ENCODE measurements at places on chromosomes 5 and 9. TPM values are rescaled to one million over a fixed set of nuclear protein-coding genes. Genes with fewer than 3 reads are reported as not detected.

DNA sequence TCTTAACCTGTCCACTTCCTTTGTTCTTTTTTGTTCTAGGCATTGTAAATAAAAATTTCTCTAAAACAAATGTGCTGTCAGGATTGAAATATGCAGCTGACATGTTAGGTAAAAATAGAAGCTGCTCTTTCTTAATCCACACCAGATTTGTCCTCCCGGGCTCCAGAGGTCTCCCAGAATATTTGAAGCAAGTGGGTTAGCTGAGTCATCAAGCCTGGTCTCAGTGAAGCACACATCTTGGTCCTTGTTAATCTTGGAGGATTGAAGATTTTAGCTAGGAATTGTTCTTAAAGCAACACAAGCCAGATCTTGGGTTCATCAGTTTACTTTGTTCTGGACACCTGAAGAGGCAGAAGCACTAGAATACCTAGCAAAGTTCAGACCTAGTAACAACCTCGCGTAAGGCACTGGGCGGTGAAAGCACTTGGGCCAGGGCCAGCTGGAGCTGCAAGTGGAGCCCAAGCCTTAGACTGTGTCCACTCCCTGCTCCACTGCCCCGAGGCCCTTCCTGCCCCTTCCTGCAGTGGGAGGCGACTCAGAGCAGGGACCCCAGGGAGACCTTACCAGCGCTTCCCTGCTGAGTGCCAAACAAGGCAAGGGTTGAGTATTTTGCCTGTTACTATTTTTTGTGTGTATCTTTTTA lies 36.5 kb downstream of the HABP4 start:
- no peaks in the 10 kb centered on the region for H3K27me3 ChIP-seq
- no peak overlapping the region for H3K27ac ChIP-seq
- H3K4me3 ChIP-seq: no peak overlapping the region
- peaks cover 13% of the 10 kb centered on the region for H3K4me1 ChIP-seq
- DNase-seq: no peak

DNA sequence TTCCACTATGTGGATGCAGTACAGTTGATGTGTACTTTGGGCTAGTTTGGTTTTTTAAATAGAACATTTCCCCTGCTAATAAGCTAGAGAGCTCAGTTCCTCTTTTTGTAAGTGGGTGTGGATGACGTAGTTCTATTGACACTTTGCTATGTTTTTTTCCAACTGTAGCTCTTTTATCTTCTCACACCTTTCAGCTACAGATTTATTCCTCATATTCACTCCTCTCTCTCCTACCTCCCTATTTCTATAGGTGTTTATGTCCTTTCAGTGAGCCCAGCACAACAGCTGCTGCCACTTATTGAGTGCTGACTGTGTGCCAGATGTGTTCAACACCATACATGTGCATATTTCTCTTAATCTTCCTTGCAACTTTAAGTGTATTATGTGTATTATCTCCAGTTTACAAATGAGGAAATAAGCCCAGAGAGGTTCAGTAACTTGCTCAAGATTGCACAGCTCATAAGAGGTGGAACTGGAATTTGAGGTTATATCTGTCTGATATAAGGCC lies 215.7 kb downstream of the SEMA6A start:
- peak overlapping the region; percentile 33 for H3K4me3 ChIP-seq
- peak overlapping the region; percentile 96 for H3K27ac ChIP-seq
- H3K4me1 ChIP-seq: peaks cover 18% of the 10 kb centered on the region
- H3K27me3 ChIP-seq: no peaks in the 10 kb centered on the region

DNA sequence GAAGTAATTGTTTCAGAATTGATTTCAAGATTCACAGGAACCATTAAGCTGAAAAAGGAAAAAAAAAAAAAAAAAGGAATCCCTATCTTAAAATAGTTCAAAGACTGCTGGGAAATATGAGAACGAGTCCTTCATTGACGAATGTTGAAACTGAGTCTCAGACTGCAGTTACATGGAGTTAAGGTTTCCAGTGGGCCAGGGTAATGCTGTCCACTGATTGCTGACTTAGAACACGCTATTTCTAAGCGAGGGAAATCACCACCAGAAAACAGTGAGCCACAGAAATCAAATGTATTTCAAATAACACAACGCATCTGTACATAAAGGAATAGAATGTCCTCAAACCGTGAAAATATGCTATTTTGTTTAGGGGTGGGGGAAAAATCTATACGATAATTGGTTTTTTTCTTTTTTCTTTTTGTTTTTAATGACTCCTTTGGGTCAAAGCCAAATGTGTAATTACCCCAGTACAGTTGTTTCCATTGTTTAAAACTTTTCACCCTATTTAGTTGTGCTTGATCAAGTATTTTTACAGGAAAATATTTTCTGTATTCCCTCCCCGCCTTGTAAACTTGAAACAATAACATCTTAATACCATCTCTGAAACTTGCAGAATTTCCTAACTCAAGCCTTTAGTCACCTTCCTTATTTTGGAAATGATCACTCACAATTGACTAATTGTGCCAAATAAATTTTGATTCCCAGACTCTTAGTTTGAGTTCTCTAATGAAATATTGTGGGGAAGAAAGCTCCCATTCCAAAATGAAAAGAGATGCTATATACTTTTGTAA lies 208.3 kb downstream of the MCTP1 start:
- H3K27me3 ChIP-seq: no peaks in the 10 kb centered on the region
- H3K4me1 ChIP-seq: peaks cover 15% of the 10 kb centered on the region
- no peak for DNase-seq
- H3K4me3 ChIP-seq: no peak overlapping the region
- no peaks in the 10 kb centered on the region for H3K36me3 ChIP-seq

DNA sequence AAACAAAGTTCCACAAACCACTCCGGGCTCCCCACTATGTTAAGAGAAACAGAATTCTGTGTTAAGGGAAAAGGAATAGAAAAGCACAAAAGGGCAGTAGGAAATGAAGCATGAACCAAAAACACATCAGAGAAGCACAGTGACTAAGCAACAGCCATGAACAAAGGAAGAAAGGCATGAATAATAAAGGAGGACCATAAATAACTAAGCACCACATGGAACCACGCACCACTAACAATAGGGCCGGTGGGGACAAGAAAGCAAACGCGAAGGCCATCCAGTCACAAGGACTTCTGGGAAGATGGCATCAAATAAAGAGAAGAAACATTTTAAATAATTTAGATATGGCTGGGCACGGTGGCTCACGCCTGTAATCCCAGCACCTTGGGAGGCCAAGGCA lies 18.0 kb downstream of the PRUNE2 start:
- no peak overlapping the region for H3K4me3 ChIP-seq
- no peaks in the 10 kb centered on the region for H3K4me1 ChIP-seq
- H3K27ac ChIP-seq: no peak overlapping the region
- DNase-seq: no peak
- H3K36me3 ChIP-seq: no peaks in the 10 kb centered on the region

GRCh38 chr5:10431415-10431814 lies 10.3 kb upstream of the ROPN1L start:
- H3K27me3 ChIP-seq: no peaks in the 10 kb centered on the region
- no peak for DNase-seq
- H3K4me3 ChIP-seq: no peak overlapping the region
- peaks cover 11% of the 10 kb centered on the region for H3K4me1 ChIP-seq
- no peak overlapping the region for H3K27ac ChIP-seq

GRCh38 chr5:176740131-176740701 lies 70.1 kb upstream of the UNC5A start:
- H3K36me3 ChIP-seq: no peaks in the 10 kb centered on the region
- H3K27ac ChIP-seq: no peak overlapping the region
- H3K4me3 ChIP-seq: no peak overlapping the region
- no peak for DNase-seq
- H3K27me3 ChIP-seq: peaks cover 76% of the 10 kb centered on the region
- peaks cover 10% of the 10 kb centered on the region for H3K4me1 ChIP-seq

- H3K4me3 ChIP-seq: no peak overlapping the region
- H3K27ac ChIP-seq: no peak overlapping the region
- H3K36me3 ChIP-seq: no peaks in the 10 kb centered on the region
- no peaks in the 10 kb centered on the region for H3K4me1 ChIP-seq
Observed at GRCh38 chr5:174172152-174172551, 126.6 kb downstream of the NSG2 start.

DNA sequence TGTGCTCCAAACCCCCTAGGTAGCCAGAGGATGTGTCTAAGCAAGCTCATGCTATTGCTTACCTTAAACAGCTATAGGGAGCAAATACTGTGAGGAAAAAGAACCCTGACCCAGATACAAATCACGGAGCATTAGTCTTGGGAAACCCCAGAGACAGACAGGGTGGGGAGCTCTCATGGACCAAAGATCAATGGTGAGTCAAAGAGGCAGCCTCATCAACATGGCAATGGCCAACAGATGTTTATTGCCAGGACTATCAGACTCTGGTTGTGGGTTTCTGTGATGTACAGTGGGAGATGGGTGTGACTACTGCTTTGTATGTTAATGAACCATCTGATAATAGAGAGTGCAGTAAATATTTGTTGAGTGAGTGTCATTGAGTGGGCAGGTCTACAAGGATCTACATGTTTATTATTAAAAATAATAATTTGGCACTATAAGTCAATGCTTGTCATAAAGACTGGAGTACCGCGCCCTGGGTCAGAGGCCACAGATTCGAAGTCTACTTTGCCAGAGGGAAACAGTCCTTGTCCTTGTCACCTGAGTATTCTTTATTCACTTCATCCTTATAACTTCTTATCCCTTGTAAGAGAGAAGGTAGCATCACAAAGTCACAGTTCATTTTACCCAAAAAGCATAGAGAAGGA lies 56.5 kb upstream of the RAI14 start:
- peaks cover 5% of the 10 kb centered on the region for H3K27me3 ChIP-seq
- no peaks in the 10 kb centered on the region for H3K4me1 ChIP-seq
- no peaks in the 10 kb centered on the region for H3K36me3 ChIP-seq
- H3K4me3 ChIP-seq: no peak overlapping the region
- H3K27ac ChIP-seq: no peak overlapping the region

DNA sequence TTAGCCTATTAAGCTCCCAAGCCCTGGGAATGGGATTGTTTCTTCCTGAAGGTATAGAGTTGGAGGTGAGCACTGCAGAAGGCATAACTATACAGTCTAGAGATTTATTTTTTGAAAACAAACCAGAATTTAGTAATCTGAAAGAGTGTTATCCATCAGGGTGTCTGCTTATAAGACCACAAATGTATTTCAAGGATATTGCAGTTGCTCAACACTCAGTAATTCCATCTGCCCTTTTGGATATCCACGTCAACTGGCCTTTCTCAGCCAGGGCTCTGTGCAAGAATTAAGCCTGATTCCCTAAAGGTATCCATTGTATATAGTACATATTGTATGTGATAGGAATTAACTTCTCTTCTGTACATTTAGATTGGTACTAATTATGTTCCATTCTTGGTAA lies 15.0 kb upstream of the IL31RA start:
- H3K4me1 ChIP-seq: no peaks in the 10 kb centered on the region
- no peaks in the 10 kb centered on the region for H3K36me3 ChIP-seq
- DNase-seq: no peak
- no peak overlapping the region for H3K27ac ChIP-seq
- no peaks in the 10 kb centered on the region for H3K27me3 ChIP-seq
- no peak overlapping the region for H3K4me3 ChIP-seq

DNA sequence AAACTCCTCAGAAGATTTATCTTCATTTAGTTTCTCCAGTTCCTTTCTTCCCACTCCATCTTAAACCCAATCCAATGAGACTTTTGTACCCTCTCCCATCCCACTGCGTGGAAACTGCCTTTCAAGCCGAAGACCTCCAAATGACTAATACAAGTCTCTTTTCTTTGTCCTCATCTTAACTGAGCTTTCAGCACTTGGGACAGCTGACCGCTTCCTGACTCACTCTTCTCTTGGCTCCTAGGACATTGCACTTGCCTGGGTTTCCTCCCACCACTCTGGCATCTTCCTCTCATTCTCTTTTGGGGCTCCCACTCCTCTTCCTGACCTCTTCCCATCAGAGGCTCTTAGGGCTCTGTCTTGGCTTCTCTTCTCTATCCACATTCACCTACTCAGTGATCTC lies 243.7 kb downstream of the HSPA4 start:
- DNase-seq: no peak
- H3K36me3 ChIP-seq: no peaks in the 10 kb centered on the region
- no peak overlapping the region for H3K4me3 ChIP-seq
- no peaks in the 10 kb centered on the region for H3K4me1 ChIP-seq
- H3K27me3 ChIP-seq: no peaks in the 10 kb centered on the region
- H3K27ac ChIP-seq: no peak overlapping the region

IRGM gene
- polyA plus RNA-seq: 0.26 TPM

NRG2 gene
- polyA plus RNA-seq: not detected

ADAMTS19 gene
- not detected for polyA plus RNA-seq

Data from naive B cell (primary cell).